Activated CD8-positive, alpha-beta memory T cell treated with anti-CD3 and anti-CD28 coated beads for 1 hour (primary cell): ENCODE measurements at places on chromosomes 11 and 22.

- no peak for DNase-seq
These were observed 33.1 kb upstream of the SMPD1 start for GRCh38 chr11:6357222-6357621.

- DNase-seq, result no peak
These were observed 3.9 kb downstream of the SCARF2 start for GRCh38 chr22:20433686-20434241.

- no peak for DNase-seq
These were observed 12.9 kb downstream of the GNB1L start for GRCh38 chr22:19841641-19842392.

DNA sequence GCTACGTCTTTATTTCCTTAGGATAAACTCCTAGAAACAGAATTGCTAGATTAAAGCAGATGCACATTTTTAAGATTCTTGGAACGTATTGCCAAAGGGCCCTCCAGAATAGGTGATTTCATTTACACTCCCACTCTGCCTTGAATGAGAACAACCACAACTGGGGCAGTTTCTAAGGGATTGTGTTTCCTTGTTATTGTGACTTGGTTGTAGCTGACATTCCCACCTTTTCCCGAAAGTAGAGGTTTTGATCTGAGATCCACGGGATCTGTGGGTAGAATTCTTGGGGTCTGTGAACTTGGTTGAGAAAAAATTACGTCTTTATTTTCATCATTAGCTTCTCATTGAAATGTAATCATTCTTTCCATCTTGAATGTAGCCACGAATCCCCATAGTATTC is 21.5 kb downstream of the LRRC32 start:
- no peak for DNase-seq

DNA sequence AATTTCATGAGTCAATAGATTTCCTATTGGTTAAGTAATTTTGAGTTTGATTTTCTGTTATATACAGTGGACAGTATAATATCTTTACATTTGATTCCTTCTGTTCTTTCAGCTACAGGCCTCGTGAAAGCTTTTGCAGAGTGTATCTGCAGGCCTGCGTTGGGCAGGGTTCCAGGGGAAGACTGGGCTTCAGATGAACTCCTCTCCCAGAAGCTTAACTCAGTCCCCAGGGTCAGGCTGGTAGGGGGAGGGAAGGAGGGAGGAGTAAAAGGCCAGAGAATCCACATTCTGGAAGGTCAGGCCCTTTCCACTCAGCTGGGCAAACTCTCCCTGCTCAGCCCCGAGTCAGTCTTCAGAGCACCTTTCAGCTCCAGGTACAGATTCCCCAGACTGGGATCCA is 100.4 kb upstream of the NECTIN1 start:
- no peak for DNase-seq

GRCh38 chr11:100673063-100673462 is 14.0 kb upstream of the ARHGAP42 start:
- DNase-seq, result no peak

DNA sequence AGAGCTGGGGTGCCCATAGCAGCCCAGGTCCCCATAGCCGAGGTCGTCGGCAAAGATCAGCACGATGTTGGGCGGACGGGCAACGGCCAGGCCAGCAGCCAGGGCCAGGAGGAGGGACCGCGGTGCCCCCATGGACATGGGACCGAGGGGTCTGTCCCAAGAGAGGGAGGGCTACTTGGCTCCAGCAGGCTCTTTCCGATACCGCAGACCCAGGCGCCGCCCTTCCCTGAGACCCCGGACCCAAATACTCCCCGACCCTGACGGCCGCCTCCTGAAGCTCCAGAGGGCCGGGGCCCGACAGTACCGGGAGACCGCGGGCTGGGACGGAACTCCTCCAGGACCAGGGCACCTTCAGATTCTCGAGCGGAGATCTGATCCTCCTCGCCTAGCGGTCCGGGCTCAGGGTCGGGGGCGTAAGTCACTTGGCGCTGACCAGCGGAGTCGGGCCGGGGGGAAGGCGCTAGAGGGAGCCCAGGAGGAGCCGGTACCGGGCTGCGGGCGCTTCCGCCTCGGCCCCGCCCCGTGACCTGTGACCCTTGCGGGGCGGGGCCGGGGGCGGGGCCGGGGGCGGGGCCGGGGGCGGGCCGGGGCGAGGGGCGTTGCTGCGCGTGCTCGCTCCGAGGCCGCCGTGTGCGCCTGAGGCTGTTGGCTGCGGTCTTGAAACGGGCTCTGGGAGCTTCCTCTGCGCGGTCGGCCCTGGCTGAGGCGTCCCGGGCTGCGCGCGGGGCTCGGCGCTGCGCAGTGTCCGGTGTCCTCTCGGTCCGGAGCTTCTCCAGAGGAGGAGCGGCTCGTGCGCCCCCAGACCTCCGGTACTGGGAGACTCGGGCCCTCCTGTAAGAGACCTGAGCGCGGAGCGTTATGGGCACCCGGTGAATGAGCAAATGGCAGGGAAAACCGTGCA is at the start of gene ARSA:
Gene ARSA, minus strand, starts transcription at position 511 of the 901 bp plus-strand sequence. Its CDS starts 373 bp downstream, at position 138.
- DNase-seq, result peak; percentile 59

GRCh38 chr11:122804796-122805195 is 33.5 kb upstream of the CRTAM start:
- no peak for DNase-seq

GRCh38 chr11:69554849-69555248 is 73.4 kb downstream of the LINC01488 start:
- no peak for DNase-seq

DNA sequence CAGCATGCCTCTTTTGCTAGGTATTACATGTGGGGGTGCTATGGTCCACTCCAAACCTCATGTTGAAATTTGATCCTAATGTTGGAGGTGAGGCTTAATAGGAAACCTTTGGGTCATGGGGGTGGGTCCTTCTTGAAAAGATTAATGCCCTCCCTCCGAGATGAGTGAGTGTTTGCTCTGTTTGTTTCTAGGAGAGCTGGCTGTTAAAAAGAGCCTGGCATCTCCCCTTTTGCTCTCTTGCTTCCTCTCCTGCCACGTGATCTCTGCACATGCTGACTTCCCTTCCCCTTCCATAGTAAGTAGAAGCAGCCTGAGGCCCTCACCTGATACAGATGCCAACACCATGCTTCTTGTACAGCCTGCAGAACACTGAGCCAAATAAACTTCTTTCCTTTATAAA is 104.5 kb downstream of the FAT3 start:
- DNase-seq, result no peak

GRCh38 chr11:126332221-126332711 is 23.2 kb upstream of the ST3GAL4 start:
- DNase-seq, result no peak
